ENCODE measurements at places on chromosomes 1 and 21.
A peak's percentile ranks its signal among the peaks of the same experiment; 100 is the strongest.

- peak; percentile 35 for DNase-seq
These were observed at the start of gene CHAF1B for GRCh38 chr21:36385233-36386030. TSS of gene CHAF1B (plus strand) at chr21:36385392. CDS start at chr21:36386137, 745 bp downstream.

DNA sequence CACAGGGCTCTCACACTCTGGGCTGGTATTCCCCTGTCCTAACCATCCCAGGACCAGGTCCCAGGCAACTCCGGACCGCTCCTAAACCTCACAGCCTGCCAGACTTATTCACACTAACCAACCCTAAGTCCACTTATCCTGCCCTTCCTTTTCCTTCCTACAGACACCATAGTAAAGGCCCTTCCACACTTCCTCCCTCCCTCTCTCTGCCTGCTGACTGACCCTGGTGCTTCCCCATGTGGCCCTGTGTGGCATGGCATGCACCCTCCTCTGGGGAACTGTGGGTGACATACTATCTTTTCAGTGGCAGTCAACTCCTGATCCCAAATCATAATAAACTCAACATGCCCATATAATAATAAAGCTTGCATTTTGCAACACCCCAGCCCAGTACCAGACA, 155.1 kb upstream of the DNAH14 start:
- no peak for DNase-seq

- DNase-seq = no peak
These were observed 33.8 kb downstream of the KCTD3 start for GRCh38 chr1:215600867-215601266.

GRCh38 chr1:215807911-215808436, 240.9 kb downstream of the KCTD3 start:
- DNase-seq = no peak

DNA sequence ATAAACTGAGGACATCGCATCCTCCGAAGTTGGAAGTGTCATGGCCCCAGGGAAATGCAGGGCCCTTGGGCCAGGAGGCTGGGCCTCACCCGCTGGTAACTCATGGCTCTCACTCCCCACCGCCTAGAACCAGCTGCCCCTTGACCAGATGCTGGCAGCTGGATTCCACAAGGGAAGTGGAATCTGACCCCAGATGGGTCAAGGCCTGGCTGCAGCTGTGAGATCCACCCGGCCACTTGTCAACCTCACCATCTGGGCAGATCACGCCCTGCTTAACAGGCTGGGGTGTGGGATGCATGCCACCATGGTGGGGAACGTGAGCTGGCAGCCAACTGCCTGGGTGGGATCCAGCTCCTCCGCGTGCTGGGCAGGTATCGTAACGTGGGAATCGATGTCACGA, 25.5 kb downstream of the KCNAB2 start:
- no peak for DNase-seq

- no peak for DNase-seq
These were observed 69.2 kb upstream of the PDC start for GRCh38 chr1:186530109-186530508.

DNA sequence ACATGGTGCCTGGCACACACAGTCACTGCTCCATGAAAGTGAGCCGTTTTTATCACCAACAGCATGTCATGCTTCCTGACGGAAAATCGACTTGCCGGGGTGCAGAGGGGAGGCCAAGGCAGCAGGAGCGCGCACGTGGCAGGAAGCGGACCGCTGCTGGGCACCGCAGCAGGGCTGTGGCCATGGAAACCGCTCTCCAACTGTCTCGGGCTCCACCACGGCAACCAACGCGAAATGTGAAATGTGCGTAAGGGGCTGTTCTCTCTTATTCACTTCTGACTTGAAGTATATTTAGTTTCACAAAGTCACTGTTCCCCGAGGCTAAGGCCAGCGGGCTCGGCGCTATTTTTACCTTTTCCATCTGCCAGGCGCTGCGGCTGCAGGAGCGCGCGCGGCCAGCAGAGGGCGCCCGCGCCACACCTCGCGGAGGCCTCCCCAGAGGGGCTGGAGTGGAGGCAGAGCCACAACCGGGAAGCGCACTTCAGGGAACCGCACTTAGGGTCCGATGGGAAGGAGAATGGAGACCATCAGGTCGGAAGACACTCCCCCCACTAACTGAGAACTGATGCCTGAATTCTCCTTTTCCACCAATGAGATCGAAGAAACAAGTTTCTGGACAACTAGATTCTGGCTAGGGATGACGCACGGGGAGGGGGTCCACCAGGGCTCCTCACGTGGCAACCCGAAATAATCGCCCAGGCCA, 19.7 kb downstream of the RCC2 start:
- DNase-seq = no peak

- DNase-seq = peak; percentile 79
These were observed 3.8 kb upstream of the RGSL1 start for GRCh38 chr1:182446033-182446669.

- no peak for DNase-seq
These were observed 45.9 kb upstream of the ARTN start for GRCh38 chr1:43887748-43888147.

DNA sequence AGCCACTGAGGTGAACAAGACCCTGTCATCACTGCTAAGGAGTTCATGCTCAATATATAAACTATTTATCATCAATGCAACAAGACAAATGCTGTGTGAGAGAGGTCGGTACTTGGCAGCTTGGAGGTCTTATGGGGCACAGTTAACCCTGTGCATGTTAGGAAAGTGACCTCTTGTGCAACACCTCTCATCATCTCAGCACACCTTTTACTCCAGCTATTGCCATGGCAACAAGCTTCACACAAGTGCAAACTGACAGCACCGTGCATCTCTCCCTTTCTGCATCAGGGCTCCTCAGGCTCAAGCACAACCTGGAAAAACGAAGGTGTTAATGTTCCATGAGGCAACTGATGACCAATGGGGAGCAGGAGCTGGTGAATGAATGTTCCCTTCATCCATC, 14.7 kb upstream of the MYSM1 start:
- no peak for DNase-seq

GRCh38 chr1:176515310-176515709, 52.3 kb downstream of the PAPPA2 start:
- no peak for DNase-seq

GRCh38 chr1:160578525-160579191, 638 bp downstream of the CD84 start:
- DNase-seq = no peak

GRCh38 chr1:3596663-3597598, 14.4 kb downstream of the MEGF6 start:
- no peak for DNase-seq

DNA sequence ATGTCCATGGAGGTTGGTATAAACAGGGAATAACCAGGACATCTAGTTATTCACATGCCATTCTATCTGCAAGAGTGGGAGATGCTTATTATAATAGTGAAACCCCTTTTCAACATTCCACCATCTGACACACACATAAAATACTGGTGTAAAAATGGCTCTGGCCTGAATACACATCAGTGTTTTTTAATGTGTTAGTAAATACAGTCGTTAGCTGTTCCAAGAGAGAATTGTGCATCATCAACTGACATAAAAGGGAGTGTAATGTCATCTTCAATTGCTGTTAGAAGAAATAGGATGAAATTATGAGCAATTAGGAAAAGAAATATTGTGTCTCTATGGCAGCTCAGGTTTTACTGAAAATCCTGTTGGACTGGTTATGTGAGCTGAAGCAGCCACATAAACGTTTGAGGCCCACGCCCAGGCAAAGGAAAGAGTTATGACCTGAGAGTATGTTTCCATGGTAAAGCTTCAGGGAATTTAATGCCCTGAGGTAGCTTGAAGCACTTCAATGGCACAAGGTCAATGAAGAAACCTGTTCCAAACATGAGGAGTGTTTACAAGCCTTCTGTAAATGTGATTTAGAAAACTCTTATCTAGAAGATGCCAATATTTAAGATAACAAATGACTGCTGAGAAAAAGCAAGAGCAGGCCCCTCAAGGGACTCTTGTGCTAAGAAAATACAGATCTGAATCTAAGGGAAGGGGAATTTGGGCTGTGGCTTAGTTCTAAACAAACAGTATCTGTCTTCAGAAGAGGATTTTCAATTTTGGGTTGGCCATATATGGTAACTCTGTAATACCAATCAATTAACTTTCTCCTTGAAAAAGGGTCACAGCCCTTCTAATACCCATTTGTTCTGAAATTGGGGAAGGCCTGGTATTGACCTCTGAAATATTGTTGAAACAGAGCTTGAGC, 384.3 kb downstream of the SEC16B start:
- DNase-seq = peak; percentile 99

DNA sequence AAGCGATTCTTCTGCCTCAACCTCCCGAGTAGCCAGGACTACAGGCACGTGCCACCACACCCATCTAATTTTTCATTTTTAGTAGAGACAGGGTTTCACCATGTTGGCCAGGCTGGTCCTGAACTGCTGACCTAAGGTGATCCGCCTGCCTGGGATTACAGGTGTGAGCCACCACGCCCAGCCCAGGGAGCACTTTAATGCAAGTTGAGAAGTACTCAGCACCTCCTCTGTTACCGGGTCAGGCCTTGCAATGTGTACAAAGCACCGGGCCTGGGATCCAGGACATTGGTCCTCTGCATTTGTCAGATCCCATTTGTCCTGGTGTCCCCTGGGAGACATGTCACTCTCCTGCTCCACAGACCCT, 143.6 kb downstream of the TOMM20 start:
- no peak for DNase-seq

- peak; percentile 46 for DNase-seq
These were observed 339 bp upstream of the RNPC3 start for GRCh38 chr1:103525114-103525606.

GRCh38 chr1:228989676-228989991, 254.4 kb downstream of the RHOU start:
- DNase-seq = no peak

DNA sequence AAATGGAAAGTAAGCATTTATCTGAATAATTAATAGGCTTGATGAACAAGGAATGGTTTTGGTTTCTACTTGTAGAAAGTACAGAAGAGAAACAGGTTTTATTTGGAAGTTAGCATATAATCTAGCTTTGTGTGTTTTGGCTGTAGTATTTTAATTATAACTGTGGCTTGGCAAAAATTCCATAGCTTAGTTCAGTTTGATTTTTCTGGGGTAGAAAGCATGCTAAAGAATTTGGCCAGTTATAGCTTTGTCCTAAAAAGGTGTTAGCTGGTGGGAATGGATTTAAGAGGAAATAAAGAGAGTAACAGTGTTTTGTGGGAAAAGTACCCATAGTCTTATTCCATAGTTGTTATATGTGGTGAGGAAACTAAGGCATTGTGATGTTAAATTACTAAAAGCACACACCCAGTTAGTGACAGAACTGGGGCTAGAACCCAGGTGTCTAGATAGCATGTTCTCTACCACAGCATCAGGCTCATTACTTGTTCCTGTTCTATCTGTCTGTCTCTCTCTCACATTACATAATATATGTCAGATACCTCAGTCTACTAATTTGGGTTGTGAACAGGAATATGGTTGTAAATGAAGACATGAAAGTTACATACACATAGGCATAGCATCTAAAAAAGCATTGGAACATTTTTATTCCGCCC, 55.0 kb downstream of the MPZL1 start:
- DNase-seq = no peak

GRCh38 chr1:171081763-171082201, 8.9 kb upstream of the FMO3 start:
- no peak for DNase-seq

- no peak for DNase-seq
These were observed 12.5 kb upstream of the ZC3H12A start for GRCh38 chr1:37461698-37462436.

DNA sequence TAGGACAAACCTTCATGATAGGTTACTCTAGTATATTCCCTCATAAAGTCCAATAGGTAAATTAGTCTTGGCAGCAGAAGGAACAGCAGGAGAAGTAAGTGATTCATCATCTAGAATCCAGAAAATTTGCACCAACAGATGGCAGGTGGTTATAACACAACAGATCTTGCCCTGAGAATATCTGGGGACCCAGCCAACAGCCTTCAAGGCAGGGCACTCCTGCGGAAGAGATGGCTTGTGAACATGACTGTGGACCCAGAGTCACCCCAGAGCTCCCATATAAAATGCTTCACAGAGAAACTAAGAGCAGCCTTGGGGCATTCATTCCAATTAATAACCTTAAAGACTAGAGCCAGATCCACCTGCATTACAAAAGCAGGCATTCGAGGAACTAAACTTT, 7.9 kb upstream of the PLA2G2C start:
- DNase-seq = no peak

GRCh38 chr21:18764720-18765119, 361.1 kb upstream of the TMPRSS15 start:
- DNase-seq = no peak

DNA sequence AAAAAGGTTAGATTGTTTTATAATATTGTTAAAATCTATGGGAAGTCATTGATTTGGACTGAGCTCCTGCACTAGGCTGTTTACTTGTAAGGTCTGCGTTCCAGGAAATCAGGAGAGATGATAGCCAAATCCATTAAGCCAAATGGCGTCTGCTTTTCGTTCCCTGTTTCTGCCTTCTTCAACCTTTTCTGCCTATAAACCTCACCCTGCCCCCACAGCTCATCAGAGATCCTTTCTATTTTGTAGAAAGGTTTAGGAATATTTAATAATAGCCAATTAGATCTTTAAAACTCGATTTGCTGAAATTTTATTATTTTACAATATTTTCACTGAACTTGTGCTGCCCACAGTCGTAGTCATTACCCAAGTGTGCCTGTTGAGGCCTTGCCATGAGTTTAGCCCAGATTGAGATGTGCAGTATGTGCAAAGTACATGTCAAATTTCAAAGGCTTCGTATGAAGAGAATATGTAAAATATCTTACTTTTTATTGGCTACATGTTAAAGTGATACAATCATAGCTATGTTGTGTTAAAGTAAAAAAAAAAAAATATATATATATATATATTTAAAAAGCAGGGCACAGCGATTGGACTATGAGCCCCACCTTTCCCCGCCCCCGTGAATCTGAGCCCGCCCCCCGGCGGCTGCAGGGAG, 444 bp upstream of the IARS2 start:
- DNase-seq = no peak

- DNase-seq = no peak
These were observed 171.5 kb upstream of the IRF2BP2 start for GRCh38 chr1:234781241-234782065.

DNA sequence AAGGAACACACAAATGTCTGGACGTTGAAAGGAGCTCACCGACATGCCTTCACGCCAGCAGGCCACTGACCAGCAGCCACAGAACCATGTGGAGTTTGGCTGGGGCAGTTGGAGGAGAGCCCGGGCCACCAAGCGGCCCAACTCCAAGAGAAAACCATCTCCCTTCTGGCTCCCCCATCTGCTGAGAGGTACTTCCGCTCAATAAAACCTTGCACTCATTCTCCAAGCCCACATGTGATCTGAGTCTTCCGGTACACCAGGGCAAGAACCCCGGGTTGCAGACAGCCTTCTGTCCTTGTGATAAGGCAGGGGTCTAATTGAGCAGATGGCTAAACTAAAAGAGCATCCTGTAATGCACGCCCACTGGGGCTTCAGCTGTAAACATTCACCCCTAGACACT, 24.4 kb downstream of the RGS4 start:
- no peak for DNase-seq

DNA sequence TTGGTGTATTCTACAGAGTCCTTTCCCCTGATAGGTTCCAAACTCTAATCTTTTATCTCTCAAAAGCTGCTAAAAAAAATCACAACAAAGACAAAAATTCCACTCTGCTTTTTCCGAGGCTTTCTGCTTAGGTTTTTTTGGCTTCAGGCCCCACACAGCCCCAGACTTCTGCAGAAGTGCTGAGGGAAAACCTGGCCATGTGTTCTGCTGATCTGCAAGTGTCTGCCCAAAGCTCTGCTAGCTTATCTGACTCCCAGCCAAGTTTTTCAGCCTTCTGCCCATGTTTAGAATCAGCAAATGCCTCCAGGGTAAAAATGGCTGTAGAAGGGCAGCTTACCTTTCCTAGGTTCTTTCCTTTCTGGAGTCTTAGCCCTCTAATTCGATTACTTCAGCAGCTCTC, 28.4 kb downstream of the DISP3 start:
- DNase-seq = no peak
